ENCODE measurements at places on chromosomes 6 and 20.

GRCh38 chr6:15510536-15511247 lies 152.1 kb downstream of the DTNBP1 start:
- DNase-seq, result no peak

- DNase-seq, result no peak
Observed at GRCh38 chr6:26159357-26160273, 72.4 kb downstream of the HFE start.

DNA sequence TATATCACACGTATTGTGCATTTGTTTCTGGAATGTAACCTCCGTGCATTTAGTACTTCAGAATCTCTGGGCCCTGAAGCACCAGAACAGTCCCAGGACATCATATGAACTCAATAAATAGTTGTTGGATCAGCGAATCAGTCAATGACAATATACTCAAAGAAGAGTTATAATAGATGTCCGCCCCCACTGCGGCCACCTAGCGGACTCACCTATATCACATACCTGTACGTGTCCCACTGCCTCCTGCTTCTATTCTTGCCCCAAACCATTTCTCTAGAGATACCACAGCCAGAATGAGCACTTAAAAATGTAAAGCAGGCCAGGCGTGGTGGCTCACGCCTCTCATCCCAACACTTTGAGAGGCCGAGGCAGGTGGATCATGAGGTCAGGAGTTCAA lies 73.9 kb downstream of the DCDC2 start:
- DNase-seq, result no peak

- no peak for DNase-seq
Observed at GRCh38 chr6:130485870-130486269, 120.1 kb downstream of the TMEM200A start.

DNA sequence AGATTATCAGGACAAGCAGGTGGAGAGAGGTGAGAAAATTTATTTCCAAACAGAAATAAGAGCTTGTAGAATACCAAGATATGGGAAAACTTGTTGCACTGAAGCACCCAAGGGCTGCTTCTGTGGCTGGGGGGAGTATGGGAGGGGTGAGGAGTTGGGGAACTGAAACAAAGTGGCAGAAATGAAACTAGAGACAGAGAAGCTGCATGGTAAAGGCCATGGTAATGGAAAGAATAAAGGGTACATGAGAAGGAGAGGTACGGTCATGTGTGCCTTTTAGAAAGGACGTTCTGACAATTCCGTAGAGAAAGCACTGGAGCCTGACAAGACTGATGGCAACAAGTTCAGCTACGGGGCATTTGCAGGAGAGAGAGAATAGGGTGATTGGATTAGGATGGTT lies 51.6 kb upstream of the RIN2 start:
- DNase-seq, result no peak

- no peak for DNase-seq
Observed at GRCh38 chr20:20483328-20483727, 115.4 kb downstream of the INSM1 start.

DNA sequence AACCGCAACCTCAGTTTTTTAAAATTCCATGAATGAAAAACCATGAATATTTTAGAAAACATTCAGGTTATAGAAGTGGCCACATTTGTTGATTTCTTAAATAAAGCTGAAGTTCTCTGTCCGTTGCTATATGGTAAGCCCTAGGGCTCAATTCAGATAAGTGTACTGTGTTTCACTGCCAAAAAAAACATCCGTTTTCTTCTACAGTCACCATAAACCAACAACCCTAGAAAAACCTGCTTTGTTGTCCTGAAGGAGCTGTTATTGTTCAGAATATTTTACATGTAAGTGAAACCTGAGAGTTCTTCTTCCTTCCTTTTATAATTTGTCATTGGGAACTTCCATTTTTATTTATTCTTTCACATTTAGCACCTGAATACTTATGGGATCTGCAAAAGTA lies 274.1 kb downstream of the TFAP2A start:
- DNase-seq, result no peak

- no peak for DNase-seq
Observed at GRCh38 chr6:97572943-97573342, 289.9 kb upstream of the MMS22L start.

DNA sequence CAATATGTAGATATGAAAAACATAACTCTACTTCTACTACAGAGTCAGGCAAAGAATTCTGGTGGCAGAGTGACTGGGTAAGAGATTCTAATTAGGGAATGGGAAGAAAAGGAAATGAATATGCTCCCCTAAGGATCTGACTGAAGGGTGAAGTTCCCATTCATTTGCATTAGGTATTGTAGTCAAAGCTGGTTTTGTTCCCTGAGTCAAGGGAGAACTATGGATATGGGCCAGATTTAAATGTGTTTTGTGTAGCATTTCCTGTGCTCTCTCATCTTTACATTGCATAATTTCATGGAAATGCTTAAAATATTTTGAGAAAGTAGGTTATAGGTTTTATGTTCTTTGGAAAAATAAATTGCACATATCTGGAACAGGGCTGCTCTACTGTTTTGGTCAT lies 299.7 kb downstream of the BTBD3 start:
- DNase-seq, result no peak

DNA sequence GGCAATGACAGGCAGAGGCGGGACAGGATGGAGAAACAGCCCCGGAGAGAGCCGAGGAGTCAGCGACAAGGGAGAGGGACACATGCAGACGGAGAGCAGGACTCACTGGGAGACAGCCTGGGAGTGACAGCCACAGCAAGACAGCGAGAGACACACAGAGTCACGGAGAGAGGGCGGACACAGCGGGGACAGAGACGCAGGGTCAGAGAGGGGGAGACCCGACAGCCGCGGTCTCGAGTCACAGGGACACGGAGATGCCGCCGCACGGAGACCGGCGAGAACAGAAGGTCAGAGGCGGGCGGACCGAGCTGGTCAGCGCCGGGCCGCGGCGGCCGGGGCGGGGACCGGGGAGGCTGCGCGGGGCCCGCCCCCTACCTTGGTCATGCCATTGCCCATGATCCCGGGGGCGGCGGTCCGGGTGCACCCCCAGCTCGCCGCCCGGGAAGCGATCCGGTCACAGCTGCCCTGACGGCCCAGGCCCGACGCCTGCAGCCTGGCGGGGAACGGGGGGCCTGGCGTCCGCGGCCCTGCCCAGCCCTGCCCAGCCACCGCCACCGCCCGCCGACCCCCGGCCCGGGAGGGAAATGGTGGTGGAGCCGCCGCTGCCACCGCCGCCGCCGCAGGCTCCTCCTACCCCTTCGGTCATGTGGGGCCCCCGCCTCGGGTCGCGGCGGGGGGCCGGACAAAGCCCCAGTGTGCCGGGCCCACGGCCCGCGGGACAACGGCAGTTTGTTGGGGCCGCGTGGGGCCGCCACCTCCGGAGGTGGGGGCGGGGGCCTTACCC lies at the start of the genes DUSP15 and TTLL9:
Gene DUSP15, minus strand, starts transcription at position 586 of the 784 bp plus-strand sequence. Its CDS starts 190 bp downstream, at position 396.
Gene TTLL9, plus strand, starts transcription at position 693 of the 784 bp plus-strand sequence. CDS start 493 bp downstream, outside the sequence.
- peak; percentile 72 for DNase-seq

DNA sequence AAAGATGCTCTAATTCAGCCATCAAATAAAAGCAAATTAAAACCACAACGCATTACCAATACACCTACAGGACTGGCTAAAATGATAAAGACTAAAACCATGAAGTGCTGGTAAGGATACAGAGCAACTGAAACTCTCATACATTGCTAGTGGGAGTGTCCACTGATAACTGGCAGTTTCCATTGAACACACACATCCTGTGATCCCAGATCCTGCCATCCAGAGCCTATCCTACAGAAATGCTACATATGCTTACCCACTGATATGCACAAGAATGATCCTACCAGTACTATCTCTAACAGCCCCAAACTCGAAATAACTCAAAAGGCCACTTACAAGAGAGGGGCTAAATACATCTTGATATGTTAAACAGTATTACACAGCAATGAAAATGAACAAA lies 81.0 kb downstream of the FYN start:
- no peak for DNase-seq

DNA sequence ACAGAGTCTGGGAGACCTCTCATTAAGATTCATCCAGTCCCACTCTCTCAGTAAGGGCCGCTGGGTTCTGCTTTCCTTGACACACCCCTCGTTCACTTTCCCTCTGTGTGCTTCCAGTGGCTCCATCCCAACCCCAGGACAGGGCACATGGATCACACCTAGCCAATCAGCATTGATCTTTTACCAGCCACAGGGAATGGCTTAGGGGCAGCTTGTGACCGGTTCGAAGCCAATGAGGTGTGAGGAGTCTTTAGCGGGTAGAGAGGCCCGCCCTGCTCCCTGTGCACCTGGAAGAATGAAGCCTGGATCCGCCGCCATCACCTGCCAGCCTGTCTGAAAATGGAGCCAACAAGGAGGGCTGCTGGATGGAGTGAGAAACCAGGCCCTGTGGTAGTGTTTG lies 35.2 kb upstream of the OVOL2 start:
- DNase-seq, result peak; percentile 18

- DNase-seq, result no peak
Observed at GRCh38 chr6:148516217-148516616, 173.6 kb downstream of the SASH1 start.

DNA sequence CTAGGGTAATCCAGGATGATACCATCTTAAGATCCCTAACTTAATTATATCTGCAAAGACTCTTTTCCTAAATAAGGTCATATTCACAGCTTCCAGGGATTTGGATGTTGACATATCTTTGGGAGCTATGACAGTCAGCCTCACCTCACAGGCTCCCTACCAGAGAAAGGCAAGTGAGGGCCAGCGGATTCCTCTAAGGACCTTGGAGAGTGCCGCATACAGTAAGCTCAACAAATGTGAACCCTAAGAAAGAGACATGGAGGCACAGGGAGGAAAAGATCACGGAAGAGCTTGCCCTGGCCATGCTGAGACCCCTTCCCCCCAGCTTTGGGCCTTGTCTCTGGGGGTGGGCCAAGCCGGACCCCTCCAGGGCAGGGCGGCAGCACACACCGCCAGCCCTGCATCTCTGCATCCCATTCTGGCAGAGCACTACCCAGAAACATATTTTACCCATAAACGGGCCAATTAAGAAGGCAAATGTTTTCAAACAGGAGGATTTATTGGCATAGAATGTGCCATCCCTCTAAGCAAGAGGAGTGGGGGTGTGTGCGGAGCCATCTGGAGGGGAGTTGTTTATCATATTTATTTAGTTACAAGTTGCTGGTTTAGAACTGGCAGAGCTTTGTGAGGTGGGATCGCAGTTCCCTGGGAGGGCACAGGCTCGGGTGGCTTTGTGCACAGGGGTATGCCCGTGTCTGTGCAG lies 55.4 kb downstream of the CHMP4B start:
- no peak for DNase-seq

Measured in testis (tissue), 5 donors.